Aorta (tissue), 5 donors: ENCODE measurements at places on chromosomes 7 and 10. TPM values are rescaled to one million over a fixed set of nuclear protein-coding genes. Genes with fewer than 3 reads are reported as not detected.

The CNNM1 gene
- total RNA-seq: 0.30 TPM

The NKX2-3 gene
- 0.60 TPM for total RNA-seq

The NODAL gene
- not detected for total RNA-seq

The EN2 gene
- total RNA-seq: not detected

The HOXA10 gene
- 11.2 TPM for total RNA-seq

The SFTPD gene
- total RNA-seq: 0.58 TPM

GRCh38 chr10:43440463-43441134, 3.7 kb downstream of the ZNF487 start:
- H3K36me3 ChIP-seq: no peaks in the 10 kb centered on the region
- DNase-seq: no peak
- H3K27ac ChIP-seq: no peak overlapping the region
- no peaks in the 10 kb centered on the region for H3K27me3 ChIP-seq
- no peak overlapping the region for H3K4me3 ChIP-seq

- H3K4me3 ChIP-seq: no peak overlapping the region
- H3K4me1 ChIP-seq: no peaks in the 10 kb centered on the region
- H3K36me3 ChIP-seq: no peaks in the 10 kb centered on the region
- no peaks in the 10 kb centered on the region for H3K27me3 ChIP-seq
Observed at GRCh38 chr7:70554646-70555045, 577.3 kb upstream of the GALNT17 start.

GRCh38 chr7:104185346-104185745, 22.5 kb downstream of the ORC5 start:
- no peak overlapping the region for H3K27ac ChIP-seq
- no peaks in the 10 kb centered on the region for H3K4me1 ChIP-seq
- H3K4me3 ChIP-seq: no peak overlapping the region
- DNase-seq: no peak
- no peaks in the 10 kb centered on the region for H3K27me3 ChIP-seq
